ENCODE measurements at places on chromosomes 6 and 20. TPM values are rescaled to one million over a fixed set of nuclear protein-coding genes. Genes with fewer than 3 reads are reported as not detected.

Gene GSTA3
- not detected for total RNA-seq

Gene TPD52L1
- total RNA-seq, result not detected

Gene BHLHE23
- total RNA-seq, result not detected

Gene CALHM4
- total RNA-seq, result not detected

Gene LAMA2
- 0.04 TPM for total RNA-seq

Gene CDH22
- 6.4 TPM for total RNA-seq

Gene VGLL2
- not detected for total RNA-seq

Gene MOXD1
- total RNA-seq, result not detected

Gene SNAP91
- total RNA-seq, result not detected

GRCh38 chr6:136862662-136863061, 40.3 kb downstream of the PEX7 start:
- no peaks in the 10 kb centered on the region for H3K36me3 ChIP-seq
- H3K27me3 ChIP-seq, result no peaks in the 10 kb centered on the region
- no peak overlapping the region for H3K27ac ChIP-seq
- DNase-seq, result no peak

- no peaks in the 10 kb centered on the region for H3K36me3 ChIP-seq
- no peak overlapping the region for H3K4me3 ChIP-seq
- H3K27ac ChIP-seq, result no peak overlapping the region
- peaks cover 18% of the 10 kb centered on the region for H3K4me1 ChIP-seq
- H3K27me3 ChIP-seq, result no peaks in the 10 kb centered on the region
Measured at GRCh38 chr6:6312901-6313441, 7.5 kb downstream of the F13A1 start.

DNA sequence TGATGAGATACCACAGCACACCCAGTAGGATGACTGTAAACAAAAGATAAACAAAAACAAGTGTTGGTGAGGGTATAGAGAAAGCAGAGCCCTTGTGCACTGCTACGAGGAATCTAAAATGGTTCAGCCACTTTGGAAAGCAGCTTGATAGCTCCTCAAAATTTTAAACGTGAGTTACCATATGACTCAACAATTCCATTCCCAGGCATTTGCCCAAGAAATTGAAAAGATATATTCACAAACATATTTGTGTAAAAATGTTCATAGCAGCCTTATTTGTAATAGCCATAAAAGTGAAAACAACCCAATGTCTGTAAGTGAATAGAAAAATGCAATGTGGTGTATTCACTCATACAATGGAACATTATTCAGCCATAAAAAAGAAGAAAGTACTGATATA, 141.0 kb upstream of the BTBD3 start:
- no peaks in the 10 kb centered on the region for H3K36me3 ChIP-seq
- H3K4me3 ChIP-seq, result no peak overlapping the region
- H3K4me1 ChIP-seq, result no peaks in the 10 kb centered on the region
- no peaks in the 10 kb centered on the region for H3K27me3 ChIP-seq

DNA sequence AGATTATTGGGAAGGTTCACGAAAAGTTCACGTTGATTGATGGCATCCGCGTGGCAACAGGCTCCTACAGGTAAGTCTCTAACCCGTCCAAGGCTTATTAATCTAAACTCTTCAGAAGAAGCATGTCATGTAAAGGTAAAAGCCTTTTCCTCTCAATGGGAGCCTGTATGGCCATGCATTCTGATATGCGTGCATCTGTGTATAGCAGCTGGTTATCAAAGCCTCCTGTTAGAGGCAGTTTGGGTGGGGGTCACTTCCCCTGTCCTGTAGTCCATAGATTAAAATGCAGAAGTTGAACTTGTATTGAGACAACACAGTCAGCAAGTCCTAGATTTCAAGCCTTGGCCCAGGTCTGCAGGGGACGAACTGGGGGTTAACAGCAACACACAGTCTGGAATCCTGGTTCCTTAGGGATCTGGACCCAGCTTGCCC, 14.2 kb upstream of the DHX35 start:
- no peaks in the 10 kb centered on the region for H3K4me1 ChIP-seq
- H3K27me3 ChIP-seq, result no peaks in the 10 kb centered on the region
- H3K4me3 ChIP-seq, result no peak overlapping the region
- H3K36me3 ChIP-seq, result peaks cover 63% of the 10 kb centered on the region

- H3K4me1 ChIP-seq, result peaks cover 19% of the 10 kb centered on the region
- H3K36me3 ChIP-seq, result no peaks in the 10 kb centered on the region
- H3K27me3 ChIP-seq, result no peaks in the 10 kb centered on the region
- H3K4me3 ChIP-seq, result no peak overlapping the region
- DNase-seq, result no peak
Measured at GRCh38 chr6:45631396-45631795, 253.7 kb upstream of the SUPT3H start.

GRCh38 chr6:124881898-124882578, 80.2 kb upstream of the RNF217 start:
- no peak overlapping the region for H3K27ac ChIP-seq
- H3K4me1 ChIP-seq, result no peaks in the 10 kb centered on the region
- H3K4me3 ChIP-seq, result no peak overlapping the region
- no peak for DNase-seq

DNA sequence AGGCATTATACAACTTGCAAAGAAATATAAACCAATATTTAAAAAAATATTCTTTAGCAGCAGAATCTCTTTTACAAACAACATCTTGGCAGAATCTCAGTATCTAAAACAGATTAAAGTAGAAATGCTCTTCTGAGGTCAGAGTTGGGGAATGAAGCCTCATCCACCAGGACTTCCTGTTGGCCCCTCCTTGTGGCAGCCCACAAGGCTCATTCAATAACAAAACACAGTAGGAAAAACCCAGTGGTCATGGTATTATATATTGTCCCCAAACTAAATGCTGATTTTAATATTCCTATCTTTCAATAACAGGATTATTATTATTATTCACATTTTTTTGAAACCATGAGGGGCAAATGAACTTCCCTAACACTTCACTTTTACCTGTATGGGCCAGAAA, 368.6 kb downstream of the BTBD9 start:
- no peak overlapping the region for H3K27ac ChIP-seq
- DNase-seq, result no peak
- no peaks in the 10 kb centered on the region for H3K4me1 ChIP-seq
- H3K36me3 ChIP-seq, result no peaks in the 10 kb centered on the region

DNA sequence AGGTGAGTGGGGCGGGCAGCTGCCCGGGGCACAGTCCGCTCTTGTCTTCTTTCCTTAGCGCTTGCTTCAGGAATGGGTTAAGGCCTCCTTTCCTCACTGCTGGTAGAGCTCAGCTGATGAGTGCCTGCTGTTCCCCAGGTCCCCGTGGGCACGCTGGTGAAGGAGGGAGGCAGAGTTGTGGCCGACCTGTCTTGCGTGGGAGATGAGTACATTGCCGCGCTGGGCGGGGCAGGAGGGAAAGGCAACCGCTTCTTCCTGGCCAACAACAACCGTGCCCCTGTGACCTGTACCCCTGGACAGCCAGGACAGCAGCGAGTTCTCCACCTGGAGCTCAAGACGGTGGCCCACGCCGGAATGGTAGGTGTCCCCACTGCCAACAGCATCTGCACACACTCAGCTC, 15.7 kb downstream of the MTG2 start:
- H3K4me1 ChIP-seq, result no peaks in the 10 kb centered on the region
- no peak for DNase-seq

GRCh38 chr6:111002350-111002749, 20.5 kb downstream of the RPF2 start:
- no peak for DNase-seq
- peaks cover 42% of the 10 kb centered on the region for H3K36me3 ChIP-seq
- no peaks in the 10 kb centered on the region for H3K27me3 ChIP-seq
- no peak overlapping the region for H3K27ac ChIP-seq
- no peaks in the 10 kb centered on the region for H3K4me1 ChIP-seq

- no peak for DNase-seq
- H3K27ac ChIP-seq, result no peak overlapping the region
- no peaks in the 10 kb centered on the region for H3K27me3 ChIP-seq
- no peaks in the 10 kb centered on the region for H3K4me1 ChIP-seq
- H3K4me3 ChIP-seq, result no peak overlapping the region
Measured at GRCh38 chr6:104750449-104750848, 109.3 kb downstream of the HACE1 start.

DNA sequence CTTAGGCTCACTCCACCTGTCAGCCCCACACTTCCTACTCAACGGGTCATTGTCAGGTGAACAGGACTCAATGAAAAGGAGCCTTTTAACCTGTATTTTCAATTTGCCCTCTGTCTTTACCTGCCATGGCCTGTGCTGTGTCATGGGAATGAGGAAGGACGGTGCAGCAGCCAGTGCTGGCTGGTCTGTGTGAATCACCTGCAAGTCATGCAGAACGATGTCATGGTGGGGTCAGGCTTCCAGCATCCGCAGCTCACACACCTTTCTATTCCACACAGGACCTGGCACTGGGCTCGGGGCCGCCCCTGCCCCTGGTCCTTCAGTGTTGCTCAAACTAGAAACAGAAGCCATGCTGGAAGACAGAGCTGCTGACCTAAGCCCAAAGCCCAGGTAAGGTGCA, 188.7 kb upstream of the GMDS start:
- H3K27ac ChIP-seq, result peak overlapping the region; percentile 23
- no peaks in the 10 kb centered on the region for H3K27me3 ChIP-seq
- peaks cover 50% of the 10 kb centered on the region for H3K4me1 ChIP-seq
- DNase-seq, result no peak

GRCh38 chr6:135163440-135163738, 17.7 kb upstream of the MYB start:
- no peak for DNase-seq
- no peaks in the 10 kb centered on the region for H3K27me3 ChIP-seq
- peaks cover 5% of the 10 kb centered on the region for H3K4me1 ChIP-seq
- H3K4me3 ChIP-seq, result no peak overlapping the region
- no peaks in the 10 kb centered on the region for H3K36me3 ChIP-seq

DNA sequence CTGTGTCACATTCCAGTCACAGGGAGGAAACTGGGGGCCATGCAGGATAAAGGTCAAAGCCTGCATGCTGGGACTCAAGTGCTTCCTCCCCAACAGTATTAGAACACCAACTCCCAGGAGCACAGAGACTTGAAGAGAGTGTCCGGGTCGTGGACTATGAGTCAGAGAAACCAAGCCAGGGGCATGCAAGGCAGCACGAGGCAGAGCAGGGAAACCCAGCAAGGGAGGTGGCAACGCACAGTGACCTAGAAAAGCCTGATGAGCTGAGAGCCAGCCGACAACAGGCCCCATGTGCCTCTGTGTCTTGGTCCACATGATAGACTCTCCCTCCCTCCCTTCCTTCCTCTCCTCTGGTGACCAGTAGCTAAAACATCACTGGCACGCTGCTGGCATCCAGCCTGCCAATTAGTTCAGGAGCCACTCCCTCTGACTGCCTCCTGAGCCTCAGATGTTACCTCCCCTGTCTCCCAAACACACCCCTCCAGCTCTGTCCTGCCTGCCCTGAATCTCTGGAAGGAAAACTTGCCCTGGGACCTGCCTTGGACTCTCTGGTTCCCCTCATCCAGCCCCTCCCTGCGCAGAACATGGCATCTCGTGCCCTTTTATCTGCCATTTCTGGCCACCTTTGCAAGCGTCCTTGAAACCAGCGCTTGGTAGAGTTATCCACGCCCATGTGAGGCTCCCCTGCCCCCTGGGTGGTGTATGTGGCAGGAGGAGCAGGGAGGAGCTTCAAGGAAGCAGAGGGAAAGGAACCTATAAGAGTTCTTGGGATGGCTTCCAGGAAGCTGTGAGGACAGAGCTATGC, 16.2 kb upstream of the RNF39 start:
- H3K36me3 ChIP-seq, result no peaks in the 10 kb centered on the region
- no peak overlapping the region for H3K27ac ChIP-seq
- no peaks in the 10 kb centered on the region for H3K27me3 ChIP-seq
- no peaks in the 10 kb centered on the region for H3K4me1 ChIP-seq

GRCh38 chr6:136178749-136179148, 71.4 kb downstream of the MTFR2 start:
- H3K4me1 ChIP-seq, result no peaks in the 10 kb centered on the region
- H3K27me3 ChIP-seq, result no peaks in the 10 kb centered on the region
- H3K27ac ChIP-seq, result no peak overlapping the region
- no peak overlapping the region for H3K4me3 ChIP-seq
- DNase-seq, result no peak

DNA sequence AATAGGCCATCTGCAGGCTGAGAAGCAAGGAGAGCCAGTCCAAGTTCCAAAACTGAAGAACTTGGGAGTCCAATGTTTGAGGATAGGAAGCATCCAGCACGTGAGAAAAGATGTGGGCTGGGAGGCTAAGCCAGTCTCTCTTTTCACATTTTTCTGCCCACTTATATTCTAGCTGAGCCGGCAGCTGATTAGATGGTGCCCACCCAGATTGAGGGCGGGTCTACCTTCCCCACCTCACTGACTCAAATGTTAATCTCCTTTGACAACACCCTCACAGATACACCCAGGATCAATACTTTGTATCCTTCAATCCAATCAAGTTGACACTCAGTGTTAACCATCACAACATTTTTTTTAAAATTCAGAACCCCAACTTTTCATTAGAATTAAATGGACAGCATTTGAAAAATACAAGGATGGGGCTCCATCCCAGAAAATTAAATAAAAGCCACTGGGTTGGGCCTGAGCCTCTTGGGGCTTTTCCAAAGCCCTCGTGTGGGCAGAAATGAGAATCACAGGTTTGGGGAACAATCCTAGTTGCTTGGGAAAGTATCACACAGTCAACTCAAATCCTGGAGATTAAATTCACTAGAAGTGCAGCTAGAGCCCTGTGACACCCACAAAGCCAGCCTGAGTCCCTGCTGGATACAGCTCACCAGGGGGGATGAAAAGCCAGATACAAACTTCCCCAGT, 2.2 kb downstream of the CLDN20 start:
- H3K36me3 ChIP-seq, result peaks cover 21% of the 10 kb centered on the region
- H3K27me3 ChIP-seq, result no peaks in the 10 kb centered on the region
- DNase-seq, result no peak
- H3K4me3 ChIP-seq, result no peak overlapping the region
- H3K27ac ChIP-seq, result no peak overlapping the region

DNA sequence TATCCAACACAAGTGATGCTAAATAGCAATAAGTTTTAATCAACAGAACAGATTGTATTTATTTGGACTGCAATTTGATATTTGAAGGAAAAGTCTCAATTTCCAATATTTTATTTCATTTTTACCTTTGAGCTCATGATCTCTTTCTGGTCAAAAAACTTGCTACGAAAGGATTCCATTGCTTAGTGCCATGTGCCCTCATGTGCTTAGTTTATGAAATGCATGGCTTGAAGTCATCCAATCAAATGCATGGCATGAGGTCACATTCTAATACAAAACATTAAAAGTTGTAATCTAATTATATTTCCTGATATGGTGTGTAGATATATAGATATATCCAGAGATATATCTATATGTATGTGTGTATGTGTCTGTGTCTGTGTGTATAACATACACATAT, 321.2 kb upstream of the ADGRB3 start:
- no peak overlapping the region for H3K4me3 ChIP-seq
- no peaks in the 10 kb centered on the region for H3K4me1 ChIP-seq
- no peak for DNase-seq

GRCh38 chr6:160260803-160261450, 2.3 kb upstream of the SLC22A2 start:
- H3K4me3 ChIP-seq, result no peak overlapping the region
- no peaks in the 10 kb centered on the region for H3K27me3 ChIP-seq
- DNase-seq, result peak; percentile 38
- H3K36me3 ChIP-seq, result no peaks in the 10 kb centered on the region
- H3K27ac ChIP-seq, result no peak overlapping the region

Data from Karpas-422 (cell line).